ENCODE measurements at places on chromosomes 7 and 10.

GRCh38 chr10:91589658-91590035 is 43.2 kb downstream of the PPP1R3C start:
- no peak for DNase-seq

DNA sequence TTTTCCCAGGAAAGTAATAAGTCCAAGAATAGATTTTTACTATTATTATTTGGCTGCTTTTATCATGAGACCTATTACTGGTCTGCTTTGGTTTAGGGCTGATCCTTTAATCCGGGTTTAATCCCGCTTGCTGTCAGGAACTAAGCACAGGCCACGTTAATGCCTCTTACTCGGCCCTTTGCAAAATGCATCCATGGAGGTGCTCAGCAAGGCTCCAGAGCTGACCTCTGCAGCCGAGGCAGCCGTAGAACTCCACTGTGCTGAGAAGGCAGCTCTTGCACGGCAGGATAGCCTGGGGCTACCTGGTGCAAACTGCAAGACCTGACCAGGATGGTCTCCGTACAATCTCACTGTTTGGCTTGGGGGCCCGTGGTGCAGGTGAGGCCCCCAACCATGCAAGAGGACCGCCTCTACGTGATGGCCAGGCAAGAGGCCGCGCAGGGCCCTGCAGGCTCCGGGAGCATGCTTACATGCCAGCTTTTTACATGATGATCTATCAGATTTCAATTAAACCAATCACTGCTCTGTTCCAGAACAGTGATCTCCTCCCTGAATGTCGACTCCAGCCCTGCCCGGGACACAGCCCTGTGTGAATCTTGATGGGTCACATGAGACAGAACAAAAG is 10.4 kb upstream of the CALML3 start:
- no peak for DNase-seq

DNA sequence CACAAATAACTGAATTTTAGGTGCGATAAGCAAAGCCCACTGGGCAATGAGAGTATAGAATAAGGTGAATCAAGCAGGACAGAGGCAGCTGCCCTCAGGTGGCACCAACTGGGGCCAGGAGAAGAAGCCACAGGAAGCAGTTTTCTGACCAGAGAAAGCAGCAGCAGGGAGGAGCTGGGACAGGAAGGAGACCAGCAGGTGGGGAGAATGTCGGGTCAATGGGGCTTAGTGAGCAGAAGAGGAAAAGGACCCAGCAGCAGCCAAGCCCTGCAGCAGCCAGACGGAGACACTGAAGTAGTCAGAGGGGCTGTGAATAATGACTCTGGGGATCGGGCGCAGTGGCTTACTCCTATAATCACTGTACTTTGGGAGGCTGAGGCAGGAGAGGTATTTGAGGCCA is 209.6 kb upstream of the SH2B2 start:
- DNase-seq, result no peak

GRCh38 chr10:77614778-77615625 is 22.6 kb downstream of the KCNMA1 start:
- no peak for DNase-seq

DNA sequence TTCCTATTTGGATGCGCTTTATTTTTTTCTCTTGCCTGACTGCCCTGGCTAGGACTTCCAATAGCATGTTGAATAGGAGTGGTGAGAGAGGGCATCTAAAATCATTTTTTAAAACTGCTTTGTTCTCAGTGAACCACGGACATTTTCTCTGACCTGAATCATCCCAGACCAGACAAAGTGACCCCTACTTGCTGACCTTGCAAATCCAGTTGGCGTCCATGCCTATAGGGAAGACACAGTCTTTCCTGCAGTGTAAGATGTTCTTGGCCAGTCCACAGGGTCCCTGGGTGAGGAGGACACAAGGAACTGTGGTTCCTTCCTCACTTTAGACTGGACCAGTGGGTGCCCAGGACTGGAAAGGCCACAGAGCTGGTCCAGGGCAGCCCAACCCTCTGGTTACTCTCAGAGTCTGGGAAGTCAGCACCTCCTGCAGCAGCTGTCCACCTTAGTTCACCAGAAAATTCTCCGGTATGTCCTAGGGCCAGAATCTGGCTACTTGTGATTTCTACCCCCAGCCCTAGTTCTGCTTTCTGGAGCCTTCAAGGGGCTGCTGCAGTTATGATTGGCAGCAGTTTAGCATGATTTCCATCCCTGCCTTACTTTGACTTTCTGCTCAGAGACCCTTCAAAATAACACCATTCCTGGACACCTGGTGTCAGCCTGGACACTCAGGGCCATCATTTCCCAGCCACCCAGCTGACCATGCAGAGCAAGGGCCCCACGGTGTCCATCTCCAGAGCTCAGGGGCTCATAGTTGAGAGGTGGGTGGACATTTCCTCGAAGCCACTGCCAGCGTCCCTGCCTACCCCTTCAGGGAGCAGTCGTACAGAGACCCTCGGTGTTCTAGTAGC is 19.3 kb downstream of the VIPR2 start:
- no peak for DNase-seq

DNA sequence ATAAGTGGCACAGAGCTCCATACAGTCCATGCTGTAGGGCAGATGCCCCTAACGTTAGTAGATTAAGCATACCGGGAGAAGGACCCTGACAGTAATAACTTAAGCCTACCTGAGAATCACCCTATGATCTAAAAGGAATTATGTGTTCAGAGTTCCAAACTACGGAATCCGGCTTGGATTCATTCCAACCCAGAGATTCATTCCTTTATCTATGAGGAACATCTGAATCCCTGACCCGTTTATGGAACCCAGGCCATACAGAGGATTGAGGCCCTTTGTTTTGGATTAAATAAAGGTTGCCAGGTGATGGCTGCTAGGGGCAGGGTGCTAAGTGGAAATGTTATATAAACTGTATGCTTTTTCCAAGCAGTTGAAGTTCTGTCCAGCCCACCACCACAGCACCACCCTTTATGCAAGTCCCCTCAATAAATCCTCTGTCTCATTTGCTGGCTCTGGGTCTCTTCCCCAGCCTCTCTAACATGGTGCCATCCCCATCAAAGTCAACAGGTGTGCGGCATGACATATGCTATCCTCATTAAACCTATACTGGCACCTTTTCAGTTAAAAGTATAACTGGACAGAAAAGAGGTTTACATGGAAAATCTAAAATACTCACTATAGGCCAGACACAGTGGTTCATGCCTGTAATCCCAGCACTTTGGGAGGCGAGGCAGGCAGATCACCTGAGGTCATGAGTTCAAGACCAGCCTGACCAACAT is 9.1 kb upstream of the ANAPC16 start:
- DNase-seq, result no peak

GRCh38 chr7:27784399-27785053 is 44.6 kb downstream of the TAX1BP1 start:
- no peak for DNase-seq

DNA sequence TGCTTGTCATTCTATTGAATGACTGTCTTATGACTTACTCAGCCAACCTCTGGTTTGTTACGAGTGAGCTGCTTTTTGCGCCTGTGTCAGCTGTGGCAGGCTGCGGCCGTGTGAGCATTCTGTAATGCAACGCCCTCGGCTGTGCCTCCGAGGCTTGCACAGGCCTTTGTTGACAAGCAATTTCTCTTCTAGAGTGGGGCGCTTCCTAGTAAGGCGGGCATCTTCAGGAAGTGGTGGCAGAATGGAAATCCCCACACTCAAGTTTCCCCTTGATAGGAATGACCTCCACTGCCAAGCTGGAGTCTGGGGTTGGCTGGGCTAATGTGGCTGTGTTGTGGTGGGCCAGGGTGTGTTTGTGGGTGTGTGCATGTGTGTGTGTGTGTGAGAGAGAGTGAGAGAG is 20.2 kb upstream of the TMEM178B start:
- peak; percentile 12 for DNase-seq

DNA sequence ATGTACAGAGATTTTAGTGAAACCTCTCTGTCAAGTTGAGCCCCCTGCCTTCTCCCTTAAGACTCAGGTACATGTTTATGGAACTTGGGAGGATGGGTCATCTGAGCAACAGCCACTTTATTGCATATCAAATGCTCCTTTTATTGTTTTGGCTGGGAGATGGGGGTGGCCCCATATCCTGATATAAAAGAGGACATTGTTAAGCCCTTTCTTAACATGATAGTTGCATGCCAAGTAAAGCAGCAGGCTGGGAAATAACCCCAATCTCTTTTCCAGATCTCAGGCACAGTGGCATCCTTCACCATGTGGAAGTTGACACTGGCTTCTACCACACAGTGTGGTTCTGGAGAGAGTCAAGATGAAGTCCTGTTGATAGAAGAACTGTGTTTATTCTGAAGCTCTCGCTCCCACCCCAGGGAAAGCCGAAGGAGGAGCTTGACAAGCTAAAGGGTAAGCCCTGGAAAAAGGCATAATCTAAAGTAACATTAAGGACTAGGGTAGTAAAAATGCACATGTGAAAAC is 746.7 kb downstream of the SUGCT start:
- no peak for DNase-seq

DNA sequence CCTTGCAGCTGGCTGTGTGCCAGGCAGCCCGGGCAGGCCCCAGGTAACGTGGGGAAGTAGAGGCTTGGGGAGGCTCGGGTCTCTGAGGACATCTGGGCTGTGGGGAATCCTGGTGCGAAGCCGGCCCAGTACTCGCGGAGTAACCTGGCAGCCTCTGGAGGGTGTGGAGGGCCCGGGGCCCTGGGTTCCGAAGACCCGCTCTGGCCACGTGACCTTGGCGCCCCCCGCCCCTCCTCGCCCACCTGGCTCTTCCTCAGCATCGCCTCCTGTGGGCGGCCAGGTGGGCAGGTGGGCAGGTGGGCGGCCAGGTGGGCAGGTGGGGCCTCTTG is 143.1 kb downstream of the WDR37 start:
- DNase-seq, result no peak

- peak; percentile 70 for DNase-seq
Observed at GRCh38 chr7:70647801-70648498, 484.0 kb upstream of the GALNT17 start.

GRCh38 chr7:74522281-74522905 is 68.7 kb downstream of the GTF2IRD1 start:
- no peak for DNase-seq

- DNase-seq, result no peak
Observed at GRCh38 chr10:68813559-68813958, 13.8 kb upstream of the STOX1 start.

GRCh38 chr7:159201722-159202330 is 57.2 kb upstream of the VIPR2 start:
- DNase-seq, result no peak

GRCh38 chr7:50690541-50691011 is 92.1 kb downstream of the GRB10 start:
- DNase-seq, result no peak

GRCh38 chr7:12540850-12541249 is 29.7 kb upstream of the SCIN start:
- no peak for DNase-seq

DNA sequence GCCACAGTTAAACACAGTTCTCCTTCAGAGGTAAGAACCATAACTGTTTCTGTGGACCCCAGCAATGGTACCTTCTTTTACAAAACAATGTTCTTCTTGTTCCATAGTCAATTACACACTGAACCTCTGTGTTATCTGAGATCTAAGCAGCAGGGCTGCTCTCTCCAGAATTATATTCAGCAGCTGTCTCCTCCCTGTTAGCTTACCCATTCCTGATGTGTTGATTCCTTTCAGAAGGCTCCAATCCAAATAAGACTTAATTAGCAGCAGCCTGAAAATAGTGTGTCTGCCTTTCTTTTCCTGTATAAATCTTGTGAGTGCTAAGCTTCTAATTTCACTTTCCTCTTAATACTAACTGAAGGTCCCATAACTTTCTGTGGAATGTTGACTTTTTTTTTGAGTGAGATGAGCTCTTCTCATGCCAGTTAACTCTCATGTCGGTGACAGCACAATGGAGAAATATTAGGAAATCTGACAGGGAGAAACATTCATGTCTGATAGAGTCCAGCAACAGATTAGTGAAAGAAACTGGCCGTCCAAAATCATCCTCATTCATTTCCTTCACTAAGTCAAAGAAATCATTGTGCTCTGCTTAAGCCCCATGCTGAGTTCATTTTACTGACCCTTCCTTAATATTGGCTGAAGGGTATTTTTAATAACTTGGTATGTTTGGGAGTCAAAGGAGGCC is 226.5 kb downstream of the PRKG1 start:
- DNase-seq, result no peak

DNA sequence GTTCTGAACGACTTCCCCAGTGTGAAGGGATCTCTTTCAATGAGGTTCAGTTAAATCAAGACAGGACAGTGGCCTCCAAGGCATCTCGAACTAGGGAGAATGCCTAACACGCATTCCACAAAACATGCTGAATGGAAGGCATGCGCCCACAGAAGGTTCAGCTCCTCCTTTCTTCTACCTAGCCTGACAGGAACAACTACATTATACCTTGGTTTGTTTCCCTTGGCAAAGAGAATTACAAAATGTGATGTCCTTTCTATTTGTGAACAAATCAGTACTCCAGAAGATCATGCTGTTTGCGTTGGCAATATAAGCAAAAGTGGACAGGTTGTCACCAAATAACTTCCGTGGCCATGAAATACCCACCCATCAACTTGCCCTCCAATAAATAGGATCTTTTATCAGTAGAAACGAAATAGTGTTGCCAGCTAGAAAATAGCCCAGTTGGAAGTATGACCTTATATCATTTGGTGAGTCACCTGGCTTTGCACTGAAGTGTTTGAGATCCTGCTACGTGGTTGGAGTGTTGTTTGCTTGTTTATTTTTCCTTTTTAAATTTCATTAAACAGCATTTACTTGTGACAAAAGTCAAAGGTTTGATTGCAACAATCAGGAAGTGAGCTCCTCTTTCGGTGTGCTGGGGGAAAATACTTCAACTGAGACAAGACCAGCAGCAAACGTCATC is 117.0 kb upstream of the FAM204A start:
- DNase-seq, result no peak

GRCh38 chr7:73811760-73812168 is 19.0 kb upstream of the CLDN4 start:
- peak; percentile 34 for DNase-seq

- DNase-seq, result no peak
Observed at GRCh38 chr10:71429929-71430328, 33.2 kb downstream of the CDH23 start.

GRCh38 chr7:20484356-20484755 is 131.1 kb upstream of the ABCB5 start:
- DNase-seq, result no peak

Data from stimulated activated CD8-positive, alpha-beta memory T cell treated with anti-CD3 and anti-CD28 coated beads, Interleukin-7, amount 100 ng/mL, for 1 hour (primary cell).